Umbilical cord (tissue), 2 donors: ENCODE measurements at places on chromosomes 12 and 14.

DNA sequence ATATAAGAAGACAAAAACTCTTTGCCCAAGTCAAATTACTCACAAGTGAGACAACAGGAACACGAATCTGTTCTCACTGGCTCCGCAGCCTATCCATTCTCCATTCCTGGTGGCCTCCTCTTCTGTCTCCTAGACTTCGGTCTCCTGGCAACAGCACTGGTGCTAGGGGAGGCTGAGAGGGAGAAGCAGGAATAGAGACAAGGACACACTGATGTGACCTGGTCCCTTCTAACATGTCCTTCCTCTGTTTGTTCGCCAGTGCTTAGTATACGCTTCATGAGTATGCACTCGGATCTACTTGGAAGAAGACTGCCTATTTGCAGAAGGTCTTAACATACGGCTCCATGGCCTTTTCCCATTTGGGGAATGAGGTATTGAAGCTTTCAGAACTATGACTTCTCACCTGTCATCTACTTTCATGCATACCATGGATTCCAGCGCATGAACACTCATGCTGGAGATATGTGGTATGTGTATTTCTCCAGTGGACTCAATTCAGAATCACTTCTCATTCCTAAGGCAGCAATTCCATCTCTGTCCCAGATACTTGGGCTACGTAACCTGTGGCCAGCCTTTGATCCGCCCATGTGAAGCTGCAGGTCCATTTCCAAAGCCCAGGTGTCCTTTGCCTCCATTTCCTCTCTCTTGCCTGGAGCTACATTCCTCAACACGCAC is 33.9 kb downstream of the BHLHE41 start:
- DNase-seq = no peak

DNA sequence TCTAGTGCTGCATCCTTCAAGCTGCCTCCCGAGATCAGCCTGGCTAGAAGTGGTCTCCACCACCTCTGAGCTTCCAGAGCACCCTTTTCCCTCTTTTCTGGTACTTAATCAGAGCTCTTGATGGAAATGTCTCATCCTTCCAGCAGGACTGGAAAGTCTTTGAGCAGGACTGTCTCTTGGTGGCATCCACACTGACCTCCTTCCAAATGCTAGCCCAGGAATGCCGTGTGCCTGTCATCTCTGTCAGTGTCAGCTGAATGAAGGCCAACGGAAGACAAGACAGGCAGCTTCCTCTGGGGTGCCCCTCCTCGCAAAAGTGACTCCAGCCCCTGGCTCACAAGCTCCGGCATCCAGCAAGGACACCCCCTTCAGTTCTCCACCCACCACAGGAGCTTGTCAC is 171.3 kb upstream of the FKBP4 start:
- DNase-seq = no peak

DNA sequence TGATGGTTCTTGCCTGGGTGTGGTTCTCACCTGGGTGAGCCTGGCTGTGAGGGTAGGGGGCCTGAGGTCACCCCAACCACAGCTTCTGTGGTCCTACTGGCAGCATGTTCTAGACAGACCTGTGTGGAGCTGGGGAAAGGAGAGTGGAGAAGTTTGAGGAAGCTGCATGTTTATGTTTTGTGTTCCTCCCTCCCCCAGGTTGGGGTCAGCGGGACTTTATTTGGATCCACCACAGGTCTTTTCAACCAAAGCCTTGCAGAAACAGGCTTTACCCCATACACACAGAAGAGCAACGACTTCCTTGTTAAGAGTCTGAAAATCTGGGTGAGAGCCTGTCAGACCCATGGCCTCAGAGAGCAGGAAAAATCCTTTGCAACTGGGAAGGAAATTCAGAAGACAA is 5.6 kb downstream of the CD9 start:
- no peak for DNase-seq

- DNase-seq = no peak
These were observed 2.0 kb downstream of the FAM177A1 start for GRCh38 chr14:35047976-35048513.

- no peak for DNase-seq
These were observed 251.1 kb downstream of the MED13L start for GRCh38 chr12:116026346-116026745.

DNA sequence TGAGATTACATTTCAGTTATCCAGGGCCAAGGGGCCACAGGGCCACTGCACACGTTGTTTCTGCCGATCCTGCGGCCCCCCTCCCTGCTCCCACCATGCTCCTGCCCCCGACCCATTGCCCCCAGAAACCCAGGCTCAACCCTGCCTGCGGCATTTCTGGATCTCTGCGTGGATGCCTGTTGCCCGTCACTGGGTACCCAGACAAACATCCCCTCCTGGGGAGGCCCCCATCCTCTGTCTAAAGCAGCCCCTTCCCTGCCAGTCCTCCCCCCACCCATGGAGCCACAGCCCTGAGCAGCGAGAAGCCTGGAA is 326.4 kb upstream of the SFSWAP start:
- no peak for DNase-seq

DNA sequence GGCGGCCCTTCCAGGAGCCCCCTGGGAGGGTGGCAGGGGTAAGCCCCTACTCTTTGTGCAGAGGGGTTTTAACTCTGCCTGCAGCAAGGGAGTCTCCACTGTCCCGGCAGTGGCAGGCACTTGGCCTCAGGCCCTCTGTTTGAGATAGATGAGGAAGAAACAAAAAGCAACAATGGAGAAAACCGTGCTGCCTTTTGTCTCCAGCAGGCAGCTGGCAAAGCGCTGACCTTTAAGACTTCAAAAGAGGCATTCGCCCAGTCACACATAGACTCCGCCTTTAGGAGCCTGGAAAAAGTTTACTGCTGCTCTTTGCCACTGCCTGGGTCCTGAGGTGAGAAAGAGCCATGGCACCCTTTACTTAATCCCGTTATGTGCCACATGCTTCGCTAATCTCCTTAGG is 158.2 kb upstream of the NTF3 start:
- no peak for DNase-seq

DNA sequence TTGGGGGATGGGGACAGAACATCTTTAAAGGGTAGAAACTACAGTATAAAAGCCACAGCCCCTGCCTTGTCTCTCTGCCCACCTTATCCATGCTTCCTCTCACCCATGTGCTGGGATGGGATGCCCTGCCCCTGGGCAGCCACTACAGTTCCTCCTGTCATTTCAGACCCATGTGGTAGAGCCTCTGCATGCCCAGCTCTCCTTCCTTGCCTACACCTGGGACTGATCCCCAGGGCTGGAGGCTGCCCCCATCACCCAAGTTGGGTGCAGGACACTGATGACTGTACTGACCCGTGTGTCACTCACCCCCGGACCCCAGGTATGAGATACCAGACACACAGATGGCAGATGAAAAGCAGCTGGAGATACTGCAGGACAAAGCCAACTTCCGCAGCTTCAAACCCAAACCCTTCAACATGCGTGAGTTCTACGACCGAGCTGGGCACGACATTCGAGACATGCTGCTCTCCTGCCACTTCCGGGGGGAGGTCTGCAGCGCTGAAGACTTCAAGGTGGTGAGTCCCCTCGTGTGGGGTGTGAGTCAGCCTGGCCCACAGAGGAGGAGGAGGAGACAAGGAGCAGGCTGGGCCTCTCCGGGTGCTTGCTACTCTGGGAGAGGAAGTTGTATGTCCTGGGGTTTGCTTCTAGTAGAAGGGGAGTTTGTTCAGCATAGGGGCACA is 2.2 kb downstream of the ASIC1 start:
- no peak for DNase-seq

- DNase-seq = no peak
These were observed 940.8 kb downstream of the SLC6A15 start for GRCh38 chr12:83971781-83972180.

DNA sequence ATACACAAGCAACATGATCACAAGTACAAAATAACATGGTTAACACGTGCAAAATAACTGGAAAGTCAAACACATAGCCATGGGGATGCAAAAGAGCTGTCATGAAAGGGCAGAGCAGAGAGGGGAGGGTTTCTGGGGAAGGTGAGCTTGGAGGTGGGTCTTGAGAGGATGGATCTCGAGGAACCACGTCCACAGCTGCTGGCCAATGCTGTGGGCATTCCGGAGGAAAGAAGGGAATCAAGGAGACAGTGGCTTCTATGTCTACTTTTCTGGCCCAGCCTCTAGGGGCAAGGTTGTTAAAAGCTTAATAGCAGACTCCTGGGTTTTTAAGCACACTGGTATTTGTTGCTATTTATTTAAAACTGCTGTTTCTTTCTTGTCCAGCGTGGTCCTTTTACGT is 8.4 kb upstream of the MYH7 start:
- DNase-seq = no peak

DNA sequence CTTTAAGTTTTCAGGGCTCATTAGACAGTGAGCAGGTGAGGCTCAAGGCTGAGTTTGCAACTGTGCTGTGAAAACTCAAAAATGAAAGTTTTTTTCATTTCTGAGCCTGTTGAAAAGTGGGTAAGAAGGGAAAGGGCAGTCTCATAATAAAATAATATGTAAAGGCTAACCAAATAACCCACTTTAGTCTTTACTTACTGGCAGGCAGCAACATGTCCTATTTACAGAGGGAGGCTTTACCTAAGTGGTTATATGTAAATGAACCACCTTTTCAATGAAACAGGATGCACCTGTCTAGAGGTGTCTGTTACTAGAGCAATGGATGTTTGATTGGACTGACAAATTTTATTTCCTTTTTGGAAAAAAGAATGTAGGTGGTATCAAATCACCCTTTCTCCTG is 158.0 kb downstream of the ETV6 start:
- no peak for DNase-seq

DNA sequence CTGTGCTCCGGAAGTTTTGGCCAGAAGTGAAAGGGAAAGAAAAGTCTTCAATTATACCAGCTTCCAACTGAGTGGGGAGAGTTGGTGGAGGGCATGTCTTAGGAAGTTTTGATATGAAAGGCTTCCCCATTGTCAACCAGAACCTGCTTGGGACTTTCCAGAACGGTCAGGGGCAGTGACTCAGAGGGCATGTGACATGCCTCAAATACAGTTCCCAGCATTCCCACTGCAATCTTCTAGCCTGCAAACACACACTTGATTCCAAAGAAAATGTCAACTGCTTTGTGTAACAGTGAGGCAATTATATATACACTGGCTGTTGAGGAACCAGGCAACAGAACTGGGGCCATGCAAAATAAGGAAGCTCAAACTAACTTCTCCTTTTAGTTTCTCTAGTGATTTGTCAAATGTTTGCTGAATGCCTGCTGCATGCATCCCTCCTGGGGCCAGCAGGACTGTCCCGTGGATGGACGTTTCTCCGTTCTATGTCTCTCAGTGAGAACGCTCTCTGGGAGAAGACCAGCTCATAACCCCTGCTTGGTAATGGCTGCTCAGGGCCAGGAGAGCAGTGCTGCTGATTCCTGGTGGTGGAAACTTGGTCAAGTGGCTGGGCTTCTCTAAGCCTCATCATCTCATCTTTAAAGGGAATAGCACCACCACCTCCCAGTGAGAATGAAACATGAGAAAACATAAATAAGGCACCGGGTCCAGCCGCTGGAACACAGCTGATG is 18.3 kb downstream of the SLC25A47 start:
- peak; percentile 18 for DNase-seq

GRCh38 chr14:67425608-67426007 is 13.6 kb upstream of the PLEK2 start:
- DNase-seq = no peak

- no peak for DNase-seq
These were observed 40.2 kb downstream of the B4GALNT3 start for GRCh38 chr12:499837-500458.

GRCh38 chr12:24854908-24855307 is 94.0 kb downstream of the BCAT1 start:
- no peak for DNase-seq

GRCh38 chr12:132389526-132390286 is 60.3 kb upstream of the GALNT9 start:
- DNase-seq = no peak

DNA sequence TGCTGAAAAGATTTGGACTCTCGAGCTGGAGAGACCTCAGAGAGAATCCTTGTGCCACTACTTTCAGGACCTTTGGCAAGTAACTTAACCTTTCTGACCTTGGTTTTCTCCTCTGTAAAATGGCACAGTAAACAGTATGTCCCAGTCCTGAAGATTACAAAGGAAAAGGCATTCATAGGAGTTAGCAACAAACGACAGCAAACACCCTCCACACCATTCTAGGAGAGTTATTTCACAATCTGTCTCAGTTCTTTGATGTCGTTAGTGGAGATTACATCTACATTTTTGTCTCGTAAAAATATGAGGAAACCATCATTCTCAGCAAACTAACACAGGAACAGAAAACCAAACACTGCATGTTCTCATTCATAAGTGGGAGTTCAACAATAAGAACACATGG is 205.7 kb downstream of the ITPR2 start:
- peak; percentile 22 for DNase-seq
